ENCODE measurements at places on chromosomes 3 and 15. TPM values are rescaled to one million over a fixed set of nuclear protein-coding genes. Genes with fewer than 3 reads are reported as not detected.

Gene GPR176
- polyA plus RNA-seq: 12.5 TPM

Gene MUSTN1
- not detected for polyA plus RNA-seq

Gene DPPA2
- not detected for polyA plus RNA-seq

Gene BFSP2
- not detected for polyA plus RNA-seq

Gene C2CD4A
- not detected for polyA plus RNA-seq

DNA sequence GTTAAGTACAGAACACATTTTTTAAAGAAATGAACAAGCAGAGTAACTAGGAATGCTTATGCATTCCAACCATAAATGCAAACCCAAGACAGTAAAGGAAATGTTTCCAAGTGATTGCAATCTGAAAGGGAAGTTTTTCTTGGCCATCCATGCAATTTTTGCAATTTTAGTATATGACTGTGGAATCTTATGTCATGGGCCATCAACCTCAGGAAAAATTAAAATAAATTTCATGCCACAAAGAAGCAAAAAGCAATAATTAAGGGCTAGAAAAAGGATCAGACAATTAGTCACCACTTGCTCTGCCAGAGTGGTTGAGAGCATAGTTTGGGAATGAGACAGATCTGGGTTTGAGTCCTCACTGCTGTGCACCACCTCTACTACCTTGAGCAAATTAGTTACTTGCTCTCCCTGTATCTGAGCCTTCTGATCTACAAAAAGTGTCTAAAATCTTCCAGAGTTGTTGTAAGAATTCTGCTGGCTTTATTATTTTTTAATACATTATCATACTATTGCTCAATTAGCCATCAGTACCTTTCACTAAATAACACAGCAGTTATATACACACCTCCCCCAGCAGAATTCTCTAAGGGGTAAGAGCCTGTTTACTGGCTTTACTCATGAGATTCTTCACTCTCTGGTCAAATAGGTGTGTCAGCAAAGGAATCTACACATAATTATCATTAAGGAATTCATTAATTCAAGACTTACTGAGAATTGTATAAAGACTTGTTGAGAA, 49.7 kb upstream of the FBN1 start:
- DNase-seq: no peak

- no peak for DNase-seq
These were observed 376.9 kb downstream of the CNTN6 start for GRCh38 chr3:1469687-1470086.

DNA sequence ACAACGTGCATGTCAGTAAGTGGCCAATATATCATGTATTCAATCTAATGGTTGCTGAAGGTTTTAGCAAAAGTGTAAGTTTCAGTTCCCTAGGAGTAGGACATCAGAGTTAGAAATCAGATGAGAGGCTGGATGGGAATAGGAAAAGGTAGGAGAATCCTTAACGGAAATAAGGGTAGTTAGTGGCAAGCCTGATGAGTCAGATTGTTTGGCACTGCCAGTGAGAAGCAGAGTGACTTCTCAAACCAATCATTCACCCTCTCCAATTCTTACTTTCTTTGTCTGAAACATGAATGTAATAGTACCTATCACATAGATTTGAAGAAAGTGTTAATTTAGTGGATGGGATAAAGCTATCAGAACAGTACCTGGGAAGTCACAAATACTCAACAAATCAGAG, 894.0 kb downstream of the NTRK3 start:
- no peak for DNase-seq

DNA sequence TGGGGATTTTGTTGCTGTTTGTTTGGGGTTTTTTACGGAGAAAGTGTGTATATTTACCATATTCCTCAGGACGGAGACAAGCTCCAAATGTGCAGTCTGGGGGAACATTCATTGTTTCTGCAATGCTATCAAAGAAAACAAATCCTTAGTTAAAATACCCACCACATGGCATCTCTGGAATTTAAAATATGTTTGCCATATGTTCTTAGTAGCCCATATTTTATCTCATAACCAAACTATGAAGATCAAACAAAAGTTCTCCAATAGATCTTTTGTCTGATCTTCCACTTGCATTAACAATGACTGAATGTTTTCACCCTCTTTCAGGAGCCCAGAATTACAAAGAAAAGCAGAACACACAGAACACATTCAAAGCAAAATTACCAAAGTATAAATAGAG, 35.3 kb downstream of the EFHB start:
- DNase-seq: no peak

Measured in keratinocyte (primary cell).